Colonic mucosa (tissue), 4 donors: ENCODE measurements at places on chromosomes 13 and 19. TPM values are rescaled to one million over a fixed set of nuclear protein-coding genes. Genes with fewer than 3 reads are reported as not detected.

Gene LILRB2
- total RNA-seq, result 1.3 TPM

Gene LYPD5
- total RNA-seq, result 3.9 TPM

Gene ZNF556
- total RNA-seq, result 0.22 TPM

Gene CRX
- not detected for total RNA-seq

Gene PCID2
- 40.2 TPM for total RNA-seq

Gene ZNF266
- 12.5 TPM for total RNA-seq

Gene CGB2
- not detected for total RNA-seq

Gene PGLYRP2
- total RNA-seq, result not detected

Gene CEACAM4
- total RNA-seq, result not detected

Gene INSR
- total RNA-seq, result 62.2 TPM

DNA sequence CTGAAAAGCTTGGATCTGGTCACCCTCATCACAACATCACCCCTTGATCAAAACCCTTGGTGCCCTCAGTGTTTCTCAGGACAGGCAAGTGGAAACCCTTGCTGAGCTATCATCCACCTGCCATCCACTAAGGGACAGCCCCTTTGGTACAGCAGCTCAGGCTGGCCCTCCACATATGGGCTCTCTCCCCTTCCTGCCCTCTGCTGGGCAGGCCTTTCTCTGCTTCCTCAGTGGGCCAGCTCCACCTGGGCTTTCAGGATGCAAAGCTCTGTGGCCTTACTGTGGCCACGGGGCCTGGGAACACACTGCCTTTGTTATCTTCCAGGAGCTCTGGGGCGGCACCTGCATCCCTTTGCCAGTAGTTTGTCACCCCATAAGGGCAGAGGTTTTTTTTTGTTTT lies 4.9 kb downstream of the SUGP1 start:
- H3K36me3 ChIP-seq, result no peaks in the 10 kb centered on the region
- no peak for DNase-seq
- H3K4me3 ChIP-seq, result no peak overlapping the region
- H3K4me1 ChIP-seq, result peaks cover 3% of the 10 kb centered on the region

DNA sequence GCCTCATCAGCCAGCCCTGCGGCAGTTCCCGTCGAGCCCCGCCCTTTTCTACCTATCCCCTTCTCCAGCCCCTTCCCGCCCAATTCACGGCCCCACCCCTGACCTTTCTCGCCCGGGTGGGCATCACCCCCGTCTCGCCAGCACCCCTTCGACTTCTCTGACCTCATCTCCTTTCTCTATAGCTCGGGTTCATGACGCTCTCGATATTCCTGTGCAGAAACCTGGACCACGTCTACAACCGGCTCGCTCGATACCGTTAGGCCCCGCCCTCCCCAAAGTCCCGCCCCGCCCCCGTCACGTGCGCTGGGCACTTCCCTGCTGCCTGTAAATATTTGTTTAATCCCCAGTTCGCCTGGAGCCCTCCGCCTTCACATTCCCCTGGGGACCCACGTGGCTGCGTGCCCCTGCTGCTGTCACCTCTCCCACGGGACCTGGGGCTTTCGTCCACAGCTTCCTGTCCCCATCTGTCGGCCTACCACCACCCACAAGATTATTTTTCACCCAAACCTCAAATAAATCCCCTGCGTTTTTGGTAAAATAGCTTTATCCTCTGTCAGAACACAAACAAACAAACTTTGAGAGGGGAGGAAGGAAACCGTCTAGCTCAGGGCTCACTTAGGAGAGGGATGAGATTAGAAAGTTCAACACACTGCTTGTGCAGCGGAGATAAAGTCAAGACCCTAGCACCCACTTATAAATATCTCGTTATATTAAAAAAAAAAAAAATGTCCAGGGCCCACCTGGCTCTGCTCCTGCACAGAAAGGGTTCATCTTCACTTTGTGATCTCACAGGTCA lies 5.1 kb downstream of the CD37 start:
- H3K4me1 ChIP-seq, result peaks cover 6% of the 10 kb centered on the region
- peak overlapping the region; percentile 22 for H3K4me3 ChIP-seq
- H3K27ac ChIP-seq, result peak overlapping the region; percentile 72
- H3K27me3 ChIP-seq, result no peaks in the 10 kb centered on the region
- no peaks in the 10 kb centered on the region for H3K36me3 ChIP-seq

DNA sequence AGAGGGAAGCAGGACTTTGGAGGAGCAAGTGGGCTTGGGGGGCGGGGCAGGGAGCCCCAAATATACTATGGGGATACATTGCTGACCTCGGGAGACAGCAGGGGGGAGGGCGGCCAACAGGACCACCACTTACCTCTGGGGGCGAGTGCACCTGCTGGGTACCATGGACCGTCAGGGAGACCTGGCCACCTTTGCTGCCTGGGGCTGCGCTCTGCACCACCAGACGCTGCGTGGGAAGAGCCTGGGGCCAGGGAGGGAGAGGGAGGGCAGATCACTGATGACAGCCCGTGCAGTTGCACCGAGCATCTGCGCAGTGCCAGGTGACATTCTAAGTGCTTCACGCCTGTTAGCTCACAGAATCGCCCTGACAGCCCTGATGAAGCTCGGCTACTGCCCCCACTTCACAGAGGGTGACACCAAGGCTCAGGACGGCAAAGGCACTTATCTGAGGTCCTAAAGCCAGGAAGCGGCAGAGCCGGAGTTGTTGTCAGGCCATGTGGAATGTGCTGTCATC lies 24.1 kb downstream of the RFX1 start:
- no peaks in the 10 kb centered on the region for H3K27me3 ChIP-seq
- DNase-seq, result no peak
- no peak overlapping the region for H3K4me3 ChIP-seq
- peaks cover 7% of the 10 kb centered on the region for H3K4me1 ChIP-seq
- no peak overlapping the region for H3K27ac ChIP-seq

DNA sequence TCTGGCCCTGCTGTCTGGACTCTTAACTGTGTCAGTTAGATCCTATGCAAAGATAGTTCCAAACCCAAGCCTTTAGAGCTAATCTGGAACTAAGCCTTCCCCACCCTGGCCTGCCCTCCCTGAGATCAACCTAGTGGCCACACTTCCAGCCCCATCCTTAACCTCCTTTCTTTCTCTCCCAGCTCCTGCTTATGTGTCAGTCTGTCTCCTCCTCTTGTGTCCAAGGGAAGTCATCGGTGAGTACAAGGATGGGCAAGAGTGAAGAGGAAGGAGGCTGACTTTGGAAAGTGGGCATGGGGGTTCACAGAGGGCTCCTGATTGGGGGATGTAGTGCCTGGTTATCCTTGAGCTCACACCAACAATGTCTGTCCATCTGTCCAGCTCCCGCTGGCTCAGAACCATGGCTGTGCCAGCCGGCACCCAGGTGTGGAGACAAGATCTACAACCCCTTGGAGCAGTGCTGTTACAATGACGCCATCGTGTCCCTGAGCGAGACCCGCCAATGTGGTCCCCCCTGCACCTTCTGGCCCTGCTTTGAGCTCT lies 12.3 kb downstream of the IGFL2 start:
- no peak overlapping the region for H3K4me3 ChIP-seq
- H3K36me3 ChIP-seq, result no peaks in the 10 kb centered on the region
- H3K27me3 ChIP-seq, result no peaks in the 10 kb centered on the region
- H3K4me1 ChIP-seq, result peaks cover 3% of the 10 kb centered on the region

DNA sequence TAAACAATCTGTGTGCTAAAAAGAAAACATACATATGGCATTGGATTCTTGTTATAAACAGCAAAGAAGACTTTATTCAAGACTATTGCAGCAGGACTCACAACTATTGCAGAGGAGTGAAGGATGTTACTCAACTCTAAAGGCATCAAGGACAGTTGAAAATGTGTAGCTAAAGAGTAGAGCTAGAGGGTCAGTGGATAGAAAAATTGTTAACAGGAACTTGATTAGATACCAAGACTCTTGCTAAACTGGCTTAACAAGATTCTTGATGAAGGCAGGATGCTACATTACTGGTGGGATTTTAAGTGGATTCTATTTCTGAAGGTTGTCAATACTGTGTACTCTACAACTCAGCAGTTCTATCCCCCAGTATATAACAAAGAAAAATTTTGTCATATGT lies 1183.3 kb downstream of the SLITRK1 start:
- H3K27me3 ChIP-seq, result no peaks in the 10 kb centered on the region
- no peak overlapping the region for H3K4me3 ChIP-seq
- no peak for DNase-seq
- no peaks in the 10 kb centered on the region for H3K36me3 ChIP-seq
- H3K4me1 ChIP-seq, result no peaks in the 10 kb centered on the region

DNA sequence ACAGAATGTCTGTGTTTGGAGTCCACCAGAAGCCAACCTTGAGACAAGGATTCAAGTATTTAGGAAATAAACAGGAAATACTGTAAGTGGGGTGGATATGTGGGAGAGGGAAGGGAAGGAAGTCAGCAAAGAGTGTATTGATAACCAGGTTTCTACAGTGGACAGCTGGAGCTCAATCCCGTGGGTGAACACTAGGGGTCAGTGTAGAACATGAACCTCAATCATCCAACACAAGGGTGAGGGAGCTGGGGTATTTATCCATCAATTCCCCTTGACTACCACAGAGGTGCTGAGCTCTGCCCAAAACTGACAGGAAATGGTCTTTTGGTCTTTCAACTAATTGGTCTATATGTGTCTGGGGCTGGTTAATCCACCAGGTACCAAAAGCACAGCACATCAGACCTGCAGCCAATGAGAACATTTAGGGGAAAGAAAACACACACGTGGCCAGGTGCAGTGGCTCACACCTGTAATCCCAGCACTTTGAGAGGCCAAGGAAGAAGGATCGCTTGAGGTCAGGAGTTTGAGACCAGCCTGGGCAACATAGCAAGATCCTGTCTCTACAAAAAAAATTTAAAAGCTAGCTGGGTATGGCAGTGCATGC lies 5.6 kb upstream of the SYDE1 start:
- H3K27me3 ChIP-seq, result no peaks in the 10 kb centered on the region
- no peaks in the 10 kb centered on the region for H3K4me1 ChIP-seq
- H3K27ac ChIP-seq, result no peak overlapping the region
- H3K4me3 ChIP-seq, result no peak overlapping the region
- H3K36me3 ChIP-seq, result no peaks in the 10 kb centered on the region
- DNase-seq, result peak; percentile 52

DNA sequence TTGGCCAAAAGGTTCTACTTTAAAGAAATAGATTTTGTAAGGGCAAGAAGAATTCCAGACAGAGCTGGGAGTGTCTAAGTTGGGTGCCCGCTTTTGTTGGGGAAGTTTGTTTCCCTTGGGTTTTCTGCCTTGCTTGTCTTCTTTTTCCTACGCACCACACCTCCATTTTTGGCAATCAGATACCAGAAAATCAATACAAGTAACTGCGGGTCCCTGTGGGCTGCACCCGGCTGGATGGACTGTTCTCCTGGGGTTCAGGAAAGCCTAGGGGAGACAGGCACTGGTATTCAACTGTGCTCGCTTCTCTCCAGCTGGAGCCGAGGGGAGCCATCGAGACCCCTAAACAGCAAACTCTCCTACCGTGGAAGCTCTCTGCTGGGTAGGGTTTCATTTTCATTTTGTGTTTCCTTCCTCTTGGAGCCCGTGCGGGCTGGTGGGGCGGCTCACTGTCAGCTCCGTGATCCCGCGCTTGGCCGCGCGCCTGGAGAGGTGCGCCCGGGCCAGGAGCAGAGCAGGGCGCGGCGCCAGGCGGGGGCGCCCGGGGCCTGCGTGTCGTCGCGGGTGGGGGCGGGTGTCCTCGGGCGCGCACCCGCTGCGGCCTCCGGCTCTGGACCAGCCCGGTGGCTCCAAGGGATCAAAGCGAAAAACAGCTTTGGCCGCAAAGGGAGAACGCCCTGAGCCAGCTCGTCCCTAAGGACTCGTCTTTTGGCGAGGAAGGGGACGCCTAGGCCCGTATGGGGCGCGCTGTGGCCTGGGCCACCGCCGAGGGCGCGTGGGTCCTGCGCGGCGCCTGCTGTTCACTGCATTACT lies 347.2 kb downstream of the ZNF536 start:
- no peaks in the 10 kb centered on the region for H3K4me1 ChIP-seq
- no peaks in the 10 kb centered on the region for H3K36me3 ChIP-seq
- peak; percentile 44 for DNase-seq
- H3K27me3 ChIP-seq, result no peaks in the 10 kb centered on the region
- H3K4me3 ChIP-seq, result peak overlapping the region; percentile 44
- peak overlapping the region; percentile 50 for H3K27ac ChIP-seq

GRCh38 chr13:24997367-24997967 lies 98.5 kb upstream of the PABPC3 start:
- no peak overlapping the region for H3K4me3 ChIP-seq
- H3K36me3 ChIP-seq, result no peaks in the 10 kb centered on the region
- H3K27me3 ChIP-seq, result no peaks in the 10 kb centered on the region

GRCh38 chr13:27304099-27304498 lies 33.5 kb downstream of the RASL11A start:
- no peaks in the 10 kb centered on the region for H3K36me3 ChIP-seq
- no peaks in the 10 kb centered on the region for H3K27me3 ChIP-seq
- DNase-seq, result no peak
- no peak overlapping the region for H3K27ac ChIP-seq

DNA sequence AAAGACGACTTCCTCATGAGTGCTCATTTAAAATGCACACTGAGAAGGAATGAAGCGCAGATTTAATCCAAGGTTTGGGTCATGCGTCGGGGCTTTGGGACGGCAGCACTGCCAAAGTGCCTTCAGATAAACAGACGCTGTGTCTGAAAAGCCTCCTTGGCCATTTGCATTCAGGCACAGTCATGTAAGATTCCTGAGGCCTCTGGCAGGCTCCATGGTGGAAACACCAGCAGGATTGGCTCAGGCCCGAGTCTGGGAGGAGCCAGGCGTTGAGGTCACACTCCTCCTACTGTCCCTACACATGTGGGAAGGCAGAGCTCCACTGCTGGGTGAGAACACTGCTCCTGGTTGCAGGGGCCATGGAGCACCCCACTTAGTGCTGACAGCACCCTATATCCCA lies 113.3 kb upstream of the KL start:
- peak overlapping the region; percentile 27 for H3K27ac ChIP-seq
- H3K4me3 ChIP-seq, result no peak overlapping the region
- H3K4me1 ChIP-seq, result peaks cover 3% of the 10 kb centered on the region
- peak; percentile 59 for DNase-seq

GRCh38 chr13:21481359-21481758 lies 22.3 kb upstream of the ZDHHC20 start:
- H3K36me3 ChIP-seq, result no peaks in the 10 kb centered on the region
- no peak overlapping the region for H3K4me3 ChIP-seq
- DNase-seq, result no peak
- H3K4me1 ChIP-seq, result no peaks in the 10 kb centered on the region
- no peak overlapping the region for H3K27ac ChIP-seq
- no peaks in the 10 kb centered on the region for H3K27me3 ChIP-seq

DNA sequence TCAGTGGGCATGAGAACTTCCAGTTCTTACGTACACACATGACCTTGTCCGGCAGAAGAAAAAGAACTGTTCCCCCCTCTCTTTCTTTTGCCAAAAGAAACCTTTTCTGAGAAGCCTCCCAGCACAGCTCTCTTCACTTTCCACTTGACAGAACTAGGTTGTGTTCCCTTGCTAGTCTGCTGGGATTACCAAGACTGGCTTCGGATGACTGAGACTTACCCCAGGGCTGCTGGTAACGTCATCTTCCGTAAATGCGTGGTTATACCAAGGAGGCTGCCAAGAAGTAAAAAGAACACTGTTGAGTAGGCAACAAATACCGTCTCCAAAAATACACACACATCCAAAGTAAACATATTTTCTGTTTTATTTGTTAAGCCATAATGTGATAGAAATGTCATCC lies 908.2 kb downstream of the EFNB2 start:
- H3K4me3 ChIP-seq, result no peak overlapping the region
- H3K36me3 ChIP-seq, result no peaks in the 10 kb centered on the region
- DNase-seq, result no peak
- H3K4me1 ChIP-seq, result no peaks in the 10 kb centered on the region

GRCh38 chr19:10761443-10762250 lies 43.8 kb downstream of the DNM2 start:
- peak overlapping the region; percentile 95 for H3K27ac ChIP-seq
- no peaks in the 10 kb centered on the region for H3K27me3 ChIP-seq
- peak; percentile 81 for DNase-seq
- no peak overlapping the region for H3K4me3 ChIP-seq
